ENCODE measurements at places on chromosomes 2 and 18.

- no peak for DNase-seq
Observed at GRCh38 chr2:157172239-157172638, 85.3 kb upstream of the GALNT5 start.

GRCh38 chr2:74186038-74186437, 7.4 kb upstream of the MOB1A start:
- no peak for DNase-seq

DNA sequence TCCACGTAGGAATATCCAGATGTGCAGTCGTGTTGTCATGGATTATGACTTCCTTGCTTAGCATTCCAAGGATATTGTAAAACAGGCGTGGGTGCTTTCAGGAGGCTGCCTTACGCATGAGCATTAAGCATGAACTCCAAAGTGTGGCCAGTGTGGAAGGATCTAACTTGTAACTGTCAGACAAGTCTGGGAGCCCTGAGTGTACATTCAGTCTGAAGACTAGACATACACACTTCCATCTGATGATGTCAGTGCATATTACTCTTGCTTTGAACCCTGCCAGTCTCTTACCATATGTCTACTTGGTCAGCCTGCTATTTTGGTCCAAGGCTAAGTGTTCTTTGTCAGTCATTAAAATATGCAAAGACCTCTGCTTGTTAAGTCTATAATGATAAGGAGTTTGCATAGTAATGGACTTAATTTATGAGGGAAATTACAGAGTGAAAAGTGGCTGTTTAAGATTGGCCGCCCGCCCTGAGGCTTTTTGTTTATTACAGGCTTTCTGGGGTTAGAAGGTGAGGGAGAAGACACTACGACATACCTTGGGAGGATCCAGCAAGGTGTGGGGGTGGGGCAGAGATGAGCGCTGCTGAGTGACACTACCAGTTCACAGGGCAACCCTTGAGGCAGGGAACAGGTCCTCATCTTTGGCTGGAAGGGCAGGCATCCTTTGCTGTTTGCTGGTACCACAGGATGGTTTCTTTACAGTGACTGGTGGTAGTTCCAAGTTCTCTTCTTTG, 48.3 kb downstream of the CABLES1 start:
- DNase-seq, result no peak

DNA sequence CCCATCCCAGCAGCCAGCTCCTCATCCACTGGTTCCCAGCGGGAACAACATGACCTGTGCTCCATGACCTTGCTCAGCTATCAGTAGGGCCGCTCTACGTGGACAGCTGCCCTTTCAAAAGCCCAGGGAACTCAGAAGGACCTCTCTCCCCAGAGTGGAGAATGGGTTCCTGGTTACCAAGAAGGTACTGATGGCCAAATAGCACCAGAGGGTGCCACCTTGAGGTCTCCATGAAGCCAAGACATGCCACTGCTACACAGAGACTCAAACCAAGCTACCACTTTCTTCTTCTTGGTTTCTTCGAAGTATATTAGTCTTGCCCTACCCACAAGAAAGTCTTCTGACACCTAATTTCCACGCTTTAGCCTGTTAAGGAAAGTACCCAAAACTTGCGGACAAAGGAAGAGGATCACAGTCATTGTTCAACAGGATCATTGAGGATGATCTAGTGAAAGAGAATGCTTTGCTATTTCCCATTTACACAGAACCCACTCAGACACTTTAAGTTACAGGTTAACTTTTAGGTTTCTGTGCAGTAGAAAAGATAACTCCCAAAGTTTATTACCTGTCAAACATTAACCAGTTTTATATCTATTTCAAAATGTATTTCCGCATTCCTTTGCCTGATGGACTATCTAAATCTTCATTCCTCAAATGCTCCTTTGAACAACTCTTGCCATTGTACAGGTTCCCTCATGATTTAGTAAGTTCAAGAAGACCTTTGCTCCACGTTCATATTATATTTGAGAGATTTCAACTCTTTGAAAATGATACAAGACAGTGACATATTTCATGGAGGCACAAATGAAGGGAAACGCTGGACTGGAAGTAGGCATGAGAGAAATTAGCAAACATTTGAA, 102.2 kb downstream of the ALPK2 start:
- no peak for DNase-seq

GRCh38 chr2:214075456-214075855, 335.4 kb upstream of the VWC2L start:
- no peak for DNase-seq

Data from stimulated activated CD4-positive, alpha-beta T cell treated with anti-CD3 and anti-CD28 coated beads, Interleukin-2, amount 100 ng/mL, for 4 hours (primary cell).